ENCODE measurements at places on chromosomes 3 and 15.

DNA sequence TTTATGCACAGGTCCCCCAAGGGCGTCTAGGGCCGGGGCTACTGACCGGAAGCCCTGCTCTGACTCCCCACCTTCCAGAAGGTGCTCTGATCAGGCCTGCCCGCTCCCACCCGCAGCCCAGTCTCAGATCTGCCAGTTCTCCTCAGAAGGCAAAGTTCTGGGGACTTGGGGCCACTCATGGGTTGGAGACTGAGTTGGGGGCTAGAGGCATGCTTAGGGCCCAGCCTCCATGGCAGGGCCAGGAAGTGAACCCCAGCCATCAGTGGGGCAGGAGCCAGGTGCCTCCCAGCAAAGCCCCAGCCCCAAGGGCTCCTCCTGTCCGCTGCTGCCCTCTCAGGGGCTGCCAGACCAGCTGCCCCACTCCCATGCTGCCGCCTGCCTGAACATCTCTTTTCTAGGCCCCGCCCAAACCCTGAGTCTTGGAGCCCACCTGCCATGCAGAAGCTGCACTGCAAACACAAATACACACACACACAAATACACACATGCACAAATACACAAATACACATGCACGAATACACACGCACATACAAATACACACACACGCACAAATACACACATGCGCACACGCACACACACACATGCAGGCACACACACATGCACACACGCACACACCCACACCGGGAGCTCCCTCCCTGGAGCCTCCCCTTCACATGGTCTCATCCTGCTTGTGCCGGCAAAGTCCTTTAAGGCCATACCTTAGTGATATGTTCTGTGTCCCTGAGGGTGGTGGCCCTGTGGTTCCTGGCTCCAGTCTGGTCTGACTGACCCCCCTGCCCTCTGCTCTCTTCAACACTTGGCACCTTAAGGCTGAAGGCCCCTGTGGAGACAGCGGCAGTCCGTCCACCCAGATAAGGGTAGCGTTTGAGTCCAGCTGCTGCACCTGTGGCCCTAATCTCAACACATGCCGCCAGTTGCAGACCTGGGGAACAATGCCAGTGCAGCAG is 59.2 kb upstream of the KLF13 start:
- no peak for DNase-seq

DNA sequence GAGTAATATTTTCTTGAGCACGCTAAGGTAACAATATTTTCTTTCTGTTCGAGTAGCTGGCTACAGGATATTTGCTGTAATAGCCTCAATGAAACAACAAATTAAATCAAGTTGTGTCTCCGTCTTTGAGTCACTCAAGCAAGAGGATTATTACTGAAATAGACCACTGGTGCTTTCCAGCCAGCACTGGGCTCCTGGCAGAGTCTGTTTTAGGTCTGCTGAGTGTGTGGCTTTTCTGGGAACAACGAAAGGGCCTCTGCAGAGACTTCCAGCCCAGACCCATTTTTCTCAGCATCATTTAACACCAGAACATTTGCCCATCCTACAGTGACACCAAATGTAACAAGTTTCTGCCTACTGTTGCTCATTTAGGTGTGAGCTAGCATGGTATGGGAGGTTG is 652.9 kb downstream of the MAGI1 start:
- DNase-seq, result no peak

- no peak for DNase-seq
These were observed 105.9 kb downstream of the ROBO1 start for GRCh38 chr3:79661896-79662295.

GRCh38 chr15:82304778-82305090 is 42.1 kb downstream of the SAXO2 start:
- DNase-seq, result no peak

GRCh38 chr15:38378161-38378560 is 75.8 kb upstream of the FAM98B start:
- no peak for DNase-seq

- DNase-seq, result no peak
These were observed 872.4 kb downstream of the NAALADL2 start for GRCh38 chr3:175731543-175731942.

GRCh38 chr3:192422997-192423342 is 304.4 kb downstream of the FGF12 start:
- no peak for DNase-seq

DNA sequence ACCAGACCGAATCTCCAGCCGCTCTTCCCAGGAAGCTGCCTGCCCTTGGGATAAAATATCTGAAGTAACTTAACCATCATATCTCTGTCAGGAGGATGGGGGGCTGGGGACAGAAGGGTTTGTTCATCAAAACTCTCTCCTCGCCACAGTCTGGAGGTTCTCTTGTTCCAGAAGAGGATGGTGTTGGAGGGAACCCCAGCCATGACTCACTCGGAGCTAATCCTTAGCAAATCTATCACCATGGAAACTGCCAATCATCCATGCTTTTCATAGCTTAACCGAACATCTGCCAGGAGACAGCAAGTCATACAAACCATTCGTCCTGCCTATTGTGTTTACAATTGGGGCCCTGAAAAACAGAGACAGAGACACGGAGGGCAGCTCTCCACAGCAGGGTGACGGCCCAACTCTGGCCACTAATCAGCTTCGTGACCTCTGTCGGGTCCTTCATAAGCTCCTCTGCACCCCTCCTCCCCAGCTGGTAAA is 73.8 kb upstream of the HEG1 start:
- peak; percentile 99 for DNase-seq

DNA sequence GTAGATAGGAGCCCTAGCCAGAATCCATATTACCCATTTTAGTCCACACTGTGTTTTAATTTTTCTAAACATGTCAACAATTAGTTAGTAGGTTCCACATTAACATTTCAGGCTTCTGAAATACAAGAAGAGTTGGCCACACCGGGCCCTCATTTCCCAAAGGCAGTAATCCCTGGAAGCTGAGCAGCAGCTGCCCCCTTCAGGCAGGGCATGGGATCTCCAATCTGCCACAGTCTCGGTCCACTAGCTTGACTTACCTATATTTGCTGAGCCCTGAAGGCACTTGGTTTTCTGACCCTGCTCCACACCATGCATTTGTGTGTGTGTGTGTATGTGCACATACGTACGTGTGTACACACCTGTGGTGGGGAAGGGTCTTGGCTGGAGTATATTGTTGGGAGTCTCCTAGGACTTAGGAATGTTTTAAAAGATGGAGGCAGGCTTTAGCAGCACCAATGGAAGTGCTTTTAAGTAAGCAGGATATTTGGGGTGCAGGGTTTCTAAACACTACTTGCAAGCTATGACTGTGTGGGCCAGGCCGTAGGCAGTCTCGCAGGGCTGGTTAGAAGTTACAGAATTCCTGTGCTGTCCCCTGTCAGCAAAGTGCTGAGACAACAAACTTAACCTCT is 71.2 kb upstream of the SOX14 start:
- peak; percentile 22 for DNase-seq

DNA sequence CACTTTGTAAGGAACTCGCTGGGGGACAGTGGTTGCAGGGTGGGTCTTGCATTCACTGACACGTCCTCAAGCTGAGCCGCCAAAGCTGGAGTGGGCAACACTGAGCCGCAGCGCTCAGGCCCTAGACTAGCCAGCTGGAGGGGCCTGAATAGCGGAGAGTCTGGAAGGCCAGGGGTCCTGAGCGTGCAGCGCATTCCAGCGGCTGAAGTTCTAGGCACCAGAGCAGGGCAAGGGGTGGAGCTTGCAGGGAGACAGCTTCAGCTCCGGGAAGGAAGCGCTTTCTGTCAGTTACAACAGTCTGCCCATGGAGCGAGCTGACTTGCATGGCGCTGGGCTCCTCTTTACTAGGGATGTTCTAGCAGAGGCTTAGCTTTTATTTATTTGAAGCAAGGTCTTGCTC is 2.7 kb downstream of the MAP6D1 start:
- no peak for DNase-seq

GRCh38 chr3:58366699-58367098 is 34.0 kb downstream of the PXK start:
- DNase-seq, result peak; percentile 10

DNA sequence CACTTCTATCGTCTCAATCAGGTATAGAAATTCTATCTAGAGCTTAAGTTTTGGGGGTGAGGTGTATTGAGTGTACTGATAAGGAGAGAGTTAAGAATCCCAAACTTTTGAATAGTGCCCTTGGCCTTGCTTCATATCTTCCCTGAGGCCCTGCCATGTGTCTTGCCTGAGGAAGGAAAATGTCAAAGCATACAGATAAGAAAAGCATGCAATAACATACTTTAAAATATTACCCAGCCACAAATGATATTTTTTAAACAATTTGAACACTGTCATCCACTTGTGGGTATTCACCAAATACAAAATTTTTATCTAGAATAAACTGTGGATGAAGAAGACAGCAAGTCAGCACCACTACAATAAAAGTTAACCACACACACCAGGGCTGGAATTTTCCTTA is 631.0 kb upstream of the ALCAM start:
- DNase-seq, result no peak

DNA sequence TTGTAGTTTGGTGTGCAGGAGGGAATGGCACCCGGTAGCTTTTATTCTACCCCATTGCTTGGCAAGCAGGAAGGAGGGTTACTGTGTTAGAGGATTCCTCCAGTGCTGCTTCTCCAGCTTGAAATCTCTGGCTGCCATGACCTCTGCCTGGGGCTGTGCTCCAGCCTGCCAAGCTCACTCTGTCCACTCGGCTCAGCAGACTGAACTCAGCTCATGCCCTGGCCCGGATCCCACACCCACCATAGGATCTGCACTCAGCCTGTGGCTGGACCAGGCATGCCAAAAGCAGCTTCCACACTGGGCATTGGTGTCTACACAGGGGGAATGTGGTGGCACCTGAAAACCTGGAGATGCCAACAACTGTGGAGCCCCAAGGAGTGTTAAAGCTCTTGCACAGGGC is 26.3 kb downstream of the CLDN16 start:
- DNase-seq, result no peak

DNA sequence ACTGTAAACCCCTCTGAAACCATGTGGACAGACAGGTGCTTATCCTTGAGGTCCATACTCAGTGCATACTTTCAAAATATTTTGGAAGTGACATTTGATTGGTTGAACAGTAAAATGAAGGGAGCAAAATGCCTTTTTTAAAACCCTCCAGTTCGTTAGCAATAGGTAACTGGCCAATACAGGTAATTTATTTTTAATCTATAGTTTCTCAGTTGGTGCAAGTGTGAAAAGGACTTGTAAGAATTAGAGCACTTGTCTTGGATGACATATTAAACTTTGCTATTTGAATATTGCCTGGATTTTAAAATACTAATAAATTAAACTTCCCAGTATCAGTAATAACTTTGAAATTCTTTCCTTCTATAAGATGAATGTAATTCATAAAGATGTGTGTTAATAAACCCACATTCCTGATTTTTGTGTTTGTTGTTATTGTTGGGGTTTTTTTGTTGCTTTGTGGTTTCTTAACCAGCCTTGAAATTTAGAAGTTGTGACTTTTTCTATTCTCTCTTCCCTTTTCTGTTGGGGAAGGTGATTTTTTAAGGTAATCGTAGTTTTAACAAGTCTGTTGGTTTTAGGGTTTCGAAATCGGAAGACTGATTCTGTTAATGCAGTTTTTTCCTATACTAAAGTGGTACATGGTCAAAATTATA is 90.0 kb downstream of the STT3B start:
- DNase-seq, result no peak

DNA sequence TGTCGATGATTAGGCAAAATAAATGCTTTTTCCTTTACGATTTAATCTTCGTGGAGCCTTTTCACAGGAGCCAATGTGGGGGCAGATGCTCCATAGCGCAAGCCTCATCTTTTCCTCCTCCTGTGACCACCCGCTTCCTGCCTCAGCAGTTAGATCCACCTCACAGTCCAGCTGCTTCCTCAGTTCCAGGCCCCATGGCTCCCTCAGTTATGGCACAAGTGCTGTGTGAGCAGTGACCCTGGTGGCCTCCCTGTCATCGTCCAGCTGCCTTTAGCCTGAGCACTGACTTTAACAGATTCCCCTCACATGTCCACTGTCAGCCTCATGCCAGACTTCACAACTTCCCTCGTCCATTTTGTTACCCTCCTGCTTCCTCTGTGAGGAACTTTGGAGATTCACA is 424.6 kb upstream of the GBE1 start:
- DNase-seq, result no peak

DNA sequence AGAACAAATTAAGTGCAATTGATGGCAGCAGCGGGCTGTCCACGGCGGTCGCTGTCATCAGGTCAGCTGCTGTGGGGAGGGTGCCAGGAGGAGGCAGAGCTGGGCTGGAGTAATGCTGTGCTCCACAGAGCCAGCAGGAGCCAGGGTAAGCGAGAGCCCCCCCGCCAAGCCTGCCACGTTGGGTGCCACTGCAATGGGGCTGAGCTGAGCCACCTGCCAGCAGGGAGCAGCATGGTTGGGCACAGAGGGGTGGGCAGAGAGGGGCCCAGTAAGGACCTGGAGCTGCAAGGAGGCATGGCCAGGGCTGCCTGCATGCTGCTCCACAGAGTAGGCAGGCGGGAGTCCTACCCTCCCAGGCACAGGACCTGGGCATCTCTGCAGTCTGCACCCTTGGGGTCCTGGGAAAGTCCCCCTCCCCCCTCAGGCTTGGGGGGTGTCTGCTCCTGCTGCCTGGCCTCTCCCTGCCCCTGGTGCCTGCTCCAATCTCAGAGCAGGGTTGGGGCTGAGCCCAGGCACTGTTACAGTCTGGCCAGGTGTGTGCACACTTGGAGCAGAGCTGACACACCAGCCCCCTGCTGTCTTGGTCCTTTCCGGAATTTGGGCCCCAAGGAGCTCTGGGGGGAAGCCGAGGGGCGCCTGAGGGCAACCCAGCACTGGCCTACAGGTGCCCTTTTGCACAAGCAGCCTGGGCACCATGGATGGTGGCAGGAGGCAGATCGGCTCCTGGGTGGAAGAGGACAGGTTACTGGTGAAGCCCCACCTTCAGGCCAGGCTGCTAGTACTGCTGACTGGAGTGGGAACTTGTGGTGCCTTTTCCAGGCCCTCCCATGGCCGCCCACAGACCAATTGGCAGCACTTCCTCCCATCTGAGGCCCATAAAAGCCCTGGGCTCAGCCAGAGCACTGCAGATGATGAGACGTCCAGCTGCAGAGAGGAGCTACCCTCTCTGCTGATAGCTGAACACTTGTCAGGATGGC is 8.5 kb upstream of the PIAS1 start:
- DNase-seq, result no peak

DNA sequence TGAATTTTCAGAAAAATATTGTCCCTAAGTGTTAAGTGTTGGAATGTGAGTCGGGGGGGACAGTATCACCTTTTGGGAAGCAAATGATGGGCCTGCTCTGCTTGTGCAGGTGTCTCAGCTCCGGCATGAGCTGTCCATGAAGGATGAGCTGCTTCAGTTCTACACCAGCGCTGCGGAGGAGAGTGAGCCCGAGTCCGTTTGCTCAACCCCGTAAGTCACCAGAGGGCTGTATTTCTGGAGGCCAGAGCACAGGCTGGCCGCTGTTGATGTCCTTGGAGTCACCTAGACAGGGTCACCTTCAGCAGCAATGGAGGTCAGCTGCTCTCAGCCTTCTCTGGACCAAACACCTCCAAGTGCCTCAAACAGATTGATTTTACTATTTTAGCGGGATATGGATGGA is 78.0 kb downstream of the CCK start:
- DNase-seq, result no peak
